Bronchial epithelial cell (primary cell): ENCODE measurements at places on chromosomes 2 and 18. TPM values are rescaled to one million over a fixed set of nuclear protein-coding genes. Genes with fewer than 3 reads are reported as not detected.

Gene PDIA6
- total RNA-seq, result 418 and 582 TPM in 2 replicates

- DNase-seq, result no peak
Observed at GRCh38 chr2:12127638-12128037, 381.2 kb downstream of the LPIN1 start.

Gene GKN1
- not detected in 2 replicates for total RNA-seq

- DNase-seq, result peak; percentile 69
Observed at GRCh38 chr2:237421542-237422116, 7.7 kb upstream of the COL6A3 start.

Gene REG3G
- not detected in 2 replicates for total RNA-seq

GRCh38 chr2:148674063-148675020, 29.8 kb downstream of the EPC2 start:
- DNase-seq, result peak; percentile 56

Gene ERMN
- not detected in 2 replicates for total RNA-seq

Gene G6PC2
- total RNA-seq, result not detected in 2 replicates

DNA sequence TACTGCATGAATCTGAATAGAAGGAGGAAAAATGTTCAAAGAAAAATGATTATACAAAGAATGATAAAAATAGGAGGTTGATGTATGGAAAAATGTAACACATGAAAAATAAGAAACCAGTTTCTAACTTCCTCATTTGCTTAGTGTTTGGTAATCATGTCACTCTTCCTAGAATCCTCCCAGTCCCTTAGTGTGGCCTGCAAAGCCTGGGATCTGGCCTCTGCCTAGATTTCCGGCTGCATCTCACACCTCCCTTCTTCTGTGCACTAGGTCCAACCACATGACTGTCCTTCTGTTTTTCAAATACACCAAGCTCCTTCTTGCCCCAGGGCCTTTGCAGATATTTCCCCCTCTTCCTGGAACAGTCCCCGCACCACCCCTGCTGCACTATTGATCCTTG, 76.8 kb upstream of the RBMS1 start:
- DNase-seq, result no peak

DNA sequence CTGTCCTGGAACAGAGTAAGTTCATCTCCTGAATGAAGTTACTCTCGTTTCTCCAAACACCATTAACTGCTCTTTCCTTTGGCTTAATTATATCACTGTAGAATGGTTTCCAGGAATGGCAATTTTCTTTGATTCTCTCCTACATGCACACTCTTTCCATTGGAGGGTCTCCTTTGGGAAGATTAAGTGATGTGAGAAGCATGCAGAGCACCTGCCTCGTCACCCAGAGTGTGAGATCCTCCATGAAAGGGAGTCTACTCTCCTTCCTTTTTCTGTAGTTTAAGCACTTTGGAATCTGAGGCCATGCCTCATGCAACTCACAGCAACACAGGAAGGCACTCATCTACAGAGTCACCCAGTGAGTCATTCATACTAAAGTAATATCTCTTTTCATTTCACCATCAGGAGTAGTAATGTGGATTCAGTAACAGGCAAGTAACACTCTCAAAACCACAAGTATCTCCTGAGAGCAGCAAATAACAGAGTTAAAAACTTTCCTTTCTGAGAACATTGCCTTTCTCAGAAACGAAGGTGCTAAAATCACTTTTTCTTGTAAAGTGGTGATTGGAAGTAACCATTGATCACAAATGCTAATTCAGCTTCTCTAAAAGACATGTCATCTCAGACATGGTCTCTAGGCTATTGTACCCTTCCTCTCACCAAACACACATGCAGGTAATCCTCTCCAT, 52.8 kb upstream of the IL1RL1 start:
- DNase-seq, result peak; percentile 96

DNA sequence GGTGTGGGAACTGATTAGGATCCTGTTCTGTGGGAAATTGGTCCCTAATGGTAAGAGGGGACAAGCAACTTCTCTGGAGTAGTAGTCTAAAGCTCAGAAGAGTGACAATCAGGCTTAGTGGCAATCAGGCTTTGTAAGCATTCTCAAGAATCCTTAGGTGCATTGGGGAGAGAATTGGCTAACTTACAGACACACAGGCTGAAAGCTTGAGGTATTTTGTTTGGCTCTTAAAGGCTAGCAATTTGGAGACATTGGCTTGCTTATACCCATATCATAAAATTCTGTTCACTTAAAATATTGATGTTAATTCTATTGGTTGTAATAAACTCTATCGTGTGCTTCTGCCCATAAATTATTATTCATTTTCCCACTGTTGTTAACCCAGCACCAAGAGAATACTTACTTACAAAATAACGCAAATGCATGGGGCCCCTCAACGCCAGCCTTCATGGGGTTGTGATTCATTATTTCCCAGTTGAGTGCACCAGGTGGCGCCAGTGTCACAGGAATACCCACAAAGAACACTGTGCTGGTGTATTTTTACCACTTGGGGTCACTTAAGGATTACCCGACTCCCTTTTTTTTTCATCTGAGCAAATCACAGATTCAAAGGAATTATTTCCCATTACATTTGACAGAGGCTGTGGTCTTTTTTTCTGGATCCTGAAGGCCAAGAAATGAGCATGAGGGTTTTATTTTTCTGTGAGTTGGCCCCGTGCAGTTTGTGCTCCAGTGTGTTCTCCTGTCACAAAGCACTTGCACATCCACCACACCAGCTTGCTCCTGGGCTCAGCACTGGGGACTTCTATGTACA, 45.5 kb downstream of the DDX1 start:
- DNase-seq, result peak; percentile 53

GRCh38 chr2:228698963-228699362, 517.5 kb upstream of the SPHKAP start:
- DNase-seq, result peak; percentile 53
